ENCODE measurements at places on chromosomes 1 and 21. TPM values are rescaled to one million over a fixed set of nuclear protein-coding genes. Genes with fewer than 3 reads are reported as not detected.

DDAH1 gene
- 154 TPM for total RNA-seq

GOLT1A gene
- not detected for total RNA-seq

FMOD gene
- 1.9 TPM for total RNA-seq

ZBTB8B gene
- not detected for total RNA-seq

C1QC gene
- total RNA-seq, result not detected

S100A9 gene
- total RNA-seq, result not detected

LRRC3 gene
- 1.3 TPM for total RNA-seq

PBX1 gene
- total RNA-seq, result 88.3 TPM

RGS18 gene
- not detected for total RNA-seq

APCS gene
- not detected for total RNA-seq

RNU1-4 gene
- total RNA-seq, result under 0.01 TPM

TMEM79 gene
- total RNA-seq, result 0.61 TPM

VCAM1 gene
- 32.8 TPM for total RNA-seq

GUCA2A gene
- total RNA-seq, result not detected

FCMR gene
- total RNA-seq, result 0.32 TPM

CBR3 gene
- total RNA-seq, result 14.4 TPM

All from hair follicle dermal papilla cell (primary cell).